Caco-2 (cell line): ENCODE measurements at places on chromosomes 1 and 21. TPM values are rescaled to one million over a fixed set of nuclear protein-coding genes. Genes with fewer than 3 reads are reported as not detected.

B3GALT5 gene
- 0.18 and 0.39 TPM in 2 replicates for total RNA-seq

OR2L2 gene
- 0.16 TPM in 2 replicates for total RNA-seq

AGTRAP gene
- total RNA-seq, result 44.2 and 44.4 TPM in 2 replicates

IL12RB2 gene
- 0.54 and 0.56 TPM in 2 replicates for total RNA-seq

TMEM81 gene
- total RNA-seq, result 3.3 and 4.3 TPM in 2 replicates

PRAMEF18 gene
- total RNA-seq, result not detected in 2 replicates

SPRR1A gene
- total RNA-seq, result not detected in 2 replicates

C1QA gene
- total RNA-seq, result not detected in 2 replicates

ZBTB48 gene
- 22.5 and 24.8 TPM in 2 replicates for total RNA-seq

DNA sequence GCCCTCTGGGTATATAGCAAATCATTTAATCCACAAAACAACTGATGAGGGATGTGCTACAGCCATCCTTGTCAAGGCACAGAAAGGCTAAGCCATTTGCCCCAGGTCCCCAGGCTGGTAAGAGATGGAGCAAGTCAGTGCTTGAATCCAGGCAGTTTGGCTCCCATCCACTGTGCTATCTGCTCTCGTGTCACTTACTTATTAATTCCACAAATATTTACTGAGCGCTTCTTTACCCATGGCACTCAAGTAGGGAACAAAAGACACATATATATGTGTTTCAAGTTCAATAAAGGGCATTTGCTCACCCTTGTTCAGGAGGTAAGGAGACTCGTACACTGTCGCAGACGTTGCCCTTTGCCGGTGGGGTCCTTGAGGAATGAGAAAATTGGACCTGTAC lies 38.6 kb upstream of the MPZL1 start:
- H3K4me3 ChIP-seq, result no peak overlapping the region
- no peak overlapping the region for H3K27ac ChIP-seq
- H3K36me3 ChIP-seq, result no peaks in the 10 kb centered on the region
- DNase-seq, result no peak
- no peaks in the 10 kb centered on the region for H3K4me1 ChIP-seq

GRCh38 chr1:1150100-1150499 lies 23.6 kb upstream of the TTLL10 start:
- H3K27me3 ChIP-seq, result no peaks in the 10 kb centered on the region
- no peak overlapping the region for H3K4me3 ChIP-seq
- no peaks in the 10 kb centered on the region for H3K36me3 ChIP-seq

DNA sequence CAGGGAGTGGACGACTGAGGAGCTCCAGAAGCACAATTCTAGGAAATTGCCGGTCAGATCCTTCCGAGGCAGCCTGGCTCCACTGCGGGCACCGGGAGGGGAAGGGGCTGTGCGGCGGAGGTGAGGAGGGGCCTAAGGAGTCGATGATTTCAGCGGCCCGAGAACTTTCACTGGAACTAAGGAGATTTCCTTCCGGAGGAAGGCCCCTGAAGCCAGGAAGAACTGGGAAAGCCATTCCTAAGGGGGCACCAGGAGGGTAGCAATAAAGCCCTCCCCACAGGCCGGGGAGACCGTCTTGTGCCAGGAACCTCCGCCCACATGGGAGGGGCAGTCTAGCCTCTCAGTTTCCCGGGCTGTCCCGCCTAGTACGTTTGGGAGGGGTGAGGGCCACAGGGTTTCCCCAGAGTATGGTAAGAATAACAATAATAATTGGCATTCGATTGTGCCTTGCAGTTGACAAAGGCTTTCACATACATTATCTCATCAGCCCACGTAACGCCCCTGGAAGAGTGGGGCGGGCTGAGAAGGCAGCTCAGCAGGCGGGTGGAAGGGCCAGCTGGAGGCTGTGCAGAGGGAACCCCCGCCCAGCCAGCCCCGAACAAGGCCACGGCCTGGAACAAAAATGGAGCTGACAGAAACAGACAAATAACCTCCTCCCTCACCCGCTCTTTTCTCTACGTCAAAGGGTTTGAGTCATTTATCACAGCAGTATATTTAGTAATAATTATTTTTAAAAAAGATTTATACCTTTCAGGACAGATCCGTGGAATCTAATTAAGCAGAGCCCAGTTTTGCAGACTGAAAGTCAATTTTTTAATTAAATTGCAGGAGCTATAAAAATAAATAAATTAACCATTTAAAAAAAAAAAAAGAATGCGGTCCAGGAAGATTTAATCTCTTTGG lies 19.8 kb downstream of the NPR1 start:
- H3K27ac ChIP-seq, result no peak overlapping the region
- H3K4me3 ChIP-seq, result no peak overlapping the region
- DNase-seq, result no peak
- peaks cover 13% of the 10 kb centered on the region for H3K4me1 ChIP-seq
- H3K27me3 ChIP-seq, result no peaks in the 10 kb centered on the region

DNA sequence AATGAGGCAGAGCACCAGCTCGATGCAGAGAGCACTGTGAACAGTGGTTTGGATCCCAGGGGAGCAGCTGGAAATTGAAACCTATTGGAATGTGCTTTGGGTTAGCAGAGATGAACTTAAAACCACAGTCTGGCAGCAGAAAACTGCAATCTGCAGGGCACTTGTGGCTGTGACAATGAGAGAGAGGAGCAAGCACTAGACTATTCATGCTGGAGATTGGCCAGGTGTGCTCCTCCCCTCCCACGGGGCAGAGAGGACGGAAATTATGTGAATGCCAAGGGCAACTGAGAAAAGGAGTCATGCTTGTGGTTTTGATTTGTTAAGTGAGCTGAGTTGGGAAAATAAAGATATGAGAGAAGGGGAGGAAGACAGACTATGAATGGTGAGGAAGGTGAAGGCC lies 38.1 kb downstream of the HSD3B2 start:
- no peak overlapping the region for H3K4me3 ChIP-seq
- H3K36me3 ChIP-seq, result no peaks in the 10 kb centered on the region
- H3K27ac ChIP-seq, result no peak overlapping the region
- no peaks in the 10 kb centered on the region for H3K27me3 ChIP-seq
- no peaks in the 10 kb centered on the region for H3K4me1 ChIP-seq

DNA sequence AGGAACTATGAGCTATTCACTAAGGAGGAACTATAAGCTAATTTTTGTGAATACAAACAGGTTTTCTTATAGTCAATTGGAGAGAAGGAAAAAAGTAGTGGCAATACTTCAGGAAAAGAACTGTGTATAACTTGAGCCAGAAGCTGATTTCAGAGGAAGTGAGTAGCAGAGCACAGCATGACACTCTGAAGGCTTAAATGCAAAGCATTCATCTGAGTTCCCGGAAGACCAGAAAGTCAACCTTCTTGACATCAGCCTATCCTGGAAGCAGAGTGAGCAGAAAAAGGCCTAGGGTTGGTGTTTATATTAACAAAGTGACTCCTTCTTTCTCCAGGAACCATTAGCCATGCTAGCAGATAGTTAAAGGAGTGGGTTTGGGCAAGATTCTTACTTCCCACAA lies 545.2 kb downstream of the MRPL39 start:
- H3K4me1 ChIP-seq, result no peaks in the 10 kb centered on the region
- no peaks in the 10 kb centered on the region for H3K27me3 ChIP-seq
- H3K27ac ChIP-seq, result no peak overlapping the region
- H3K4me3 ChIP-seq, result no peak overlapping the region
- DNase-seq, result no peak
- H3K36me3 ChIP-seq, result no peaks in the 10 kb centered on the region

GRCh38 chr21:19031953-19032352 lies 628.4 kb upstream of the TMPRSS15 start:
- no peaks in the 10 kb centered on the region for H3K36me3 ChIP-seq
- H3K4me3 ChIP-seq, result no peak overlapping the region
- H3K4me1 ChIP-seq, result no peaks in the 10 kb centered on the region
- DNase-seq, result no peak
- H3K27ac ChIP-seq, result no peak overlapping the region
- no peaks in the 10 kb centered on the region for H3K27me3 ChIP-seq

- no peaks in the 10 kb centered on the region for H3K27me3 ChIP-seq
- H3K36me3 ChIP-seq, result no peaks in the 10 kb centered on the region
- peak; percentile 38 for DNase-seq
- no peak overlapping the region for H3K4me3 ChIP-seq
These were observed 13.5 kb downstream of the TNFRSF1B start for GRCh38 chr1:12180315-12180714.

- H3K4me3 ChIP-seq, result no peak overlapping the region
- no peak overlapping the region for H3K27ac ChIP-seq
- DNase-seq, result no peak
- peaks cover 1% of the 10 kb centered on the region for H3K36me3 ChIP-seq
These were observed 53.4 kb downstream of the UBR4 start for GRCh38 chr1:19156676-19157075.

DNA sequence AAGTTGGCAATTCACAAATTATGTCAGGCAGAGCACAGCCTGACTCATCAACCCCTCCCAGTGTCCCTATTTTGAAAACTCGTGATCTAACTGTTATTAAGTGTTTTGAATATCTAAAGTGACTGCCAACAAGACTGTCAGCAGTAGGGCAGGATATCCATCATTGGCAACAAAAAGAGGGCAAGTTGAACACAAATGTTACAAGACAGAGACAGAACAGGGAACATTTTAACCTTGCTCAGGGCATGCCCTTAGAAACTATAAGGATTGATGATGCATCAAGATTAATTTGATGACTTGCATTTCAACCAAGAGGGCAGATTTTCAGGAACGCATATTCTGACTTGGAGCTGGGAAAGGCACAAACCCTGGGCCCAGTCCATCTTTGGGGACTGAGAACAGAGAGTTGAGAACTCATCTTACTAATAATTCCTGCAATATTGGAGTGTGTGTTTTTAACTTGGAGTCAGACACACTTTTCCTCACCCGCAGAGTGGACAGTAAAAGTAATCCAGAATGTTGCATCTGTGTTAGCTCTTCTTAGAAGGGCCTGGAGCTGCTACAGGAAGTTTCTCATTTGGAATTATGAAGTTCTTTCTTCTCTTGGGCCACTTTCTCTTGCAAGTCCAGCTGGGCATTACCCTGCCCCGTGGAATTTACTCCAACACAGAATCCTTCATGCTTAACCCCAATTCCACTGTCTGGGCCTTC lies 317.2 kb downstream of the LTN1 start:
- no peaks in the 10 kb centered on the region for H3K27me3 ChIP-seq
- H3K36me3 ChIP-seq, result no peaks in the 10 kb centered on the region
- no peak overlapping the region for H3K27ac ChIP-seq
- no peaks in the 10 kb centered on the region for H3K4me1 ChIP-seq

DNA sequence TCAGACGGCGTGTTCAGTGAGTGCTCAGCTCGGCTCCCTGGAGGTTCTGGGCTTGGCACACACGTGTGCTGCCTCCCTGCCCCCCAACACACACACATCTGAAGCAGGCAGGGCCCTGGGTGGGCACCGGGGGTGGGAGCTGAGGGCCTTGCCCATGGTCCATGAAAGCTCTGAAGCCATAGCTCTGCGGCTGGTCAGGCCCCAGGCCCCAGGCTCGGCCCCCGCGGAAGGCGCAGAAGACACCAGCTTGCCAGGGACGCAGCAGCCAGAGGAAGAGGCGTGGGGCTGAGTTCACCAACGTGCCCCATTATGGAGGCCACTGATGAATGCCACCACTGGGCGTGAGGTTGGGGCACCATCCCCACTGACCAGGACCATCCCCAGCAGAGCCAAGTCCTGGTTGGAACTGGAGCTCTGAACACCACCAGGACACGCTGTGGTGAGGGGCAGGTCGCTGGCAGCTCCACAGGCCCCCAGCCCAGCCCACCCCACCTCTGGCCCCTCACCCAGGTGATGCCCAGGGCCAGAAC lies 4.2 kb downstream of the AURKAIP1 start:
- H3K4me3 ChIP-seq, result no peak overlapping the region
- H3K27ac ChIP-seq, result no peak overlapping the region
- peaks cover 6% of the 10 kb centered on the region for H3K4me1 ChIP-seq

DNA sequence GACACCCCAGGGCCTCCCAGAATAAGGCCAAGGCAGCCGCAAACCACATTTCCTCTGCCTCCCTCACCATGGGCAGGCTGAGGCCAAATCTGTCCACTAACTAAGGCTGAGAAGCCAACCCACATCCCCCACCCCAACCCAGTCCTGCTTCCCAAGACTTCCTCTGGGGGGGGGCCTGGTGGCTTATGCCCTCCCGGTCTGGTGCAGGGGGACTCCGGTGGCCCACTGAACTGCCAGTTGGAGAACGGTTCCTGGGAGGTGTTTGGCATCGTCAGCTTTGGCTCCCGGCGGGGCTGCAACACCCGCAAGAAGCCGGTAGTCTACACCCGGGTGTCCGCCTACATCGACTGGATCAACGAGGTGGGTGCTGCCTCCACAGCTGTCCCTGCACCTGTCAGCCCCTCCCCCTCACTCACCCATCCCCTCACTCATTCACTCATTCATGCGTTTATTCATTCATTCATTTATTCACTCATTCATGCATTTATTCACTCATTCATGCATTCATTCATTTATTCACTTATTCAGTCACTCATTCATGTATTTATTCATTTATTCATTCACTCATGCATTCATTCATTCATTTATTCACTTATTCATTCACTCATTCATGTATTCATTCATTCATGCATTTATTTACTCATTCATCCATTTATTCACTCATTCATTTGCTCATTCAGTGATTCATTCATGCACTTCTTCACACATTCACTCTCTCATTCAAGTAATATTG lies 7.3 kb downstream of the CTRC start:
- no peak for DNase-seq
- no peaks in the 10 kb centered on the region for H3K36me3 ChIP-seq
- H3K4me1 ChIP-seq, result no peaks in the 10 kb centered on the region
- no peak overlapping the region for H3K4me3 ChIP-seq
- no peaks in the 10 kb centered on the region; the same call in 1 of the 2 replicates for H3K27me3 ChIP-seq
- no peak overlapping the region for H3K27ac ChIP-seq
